ENCODE measurements at places on chromosomes 2 and 18.

DNA sequence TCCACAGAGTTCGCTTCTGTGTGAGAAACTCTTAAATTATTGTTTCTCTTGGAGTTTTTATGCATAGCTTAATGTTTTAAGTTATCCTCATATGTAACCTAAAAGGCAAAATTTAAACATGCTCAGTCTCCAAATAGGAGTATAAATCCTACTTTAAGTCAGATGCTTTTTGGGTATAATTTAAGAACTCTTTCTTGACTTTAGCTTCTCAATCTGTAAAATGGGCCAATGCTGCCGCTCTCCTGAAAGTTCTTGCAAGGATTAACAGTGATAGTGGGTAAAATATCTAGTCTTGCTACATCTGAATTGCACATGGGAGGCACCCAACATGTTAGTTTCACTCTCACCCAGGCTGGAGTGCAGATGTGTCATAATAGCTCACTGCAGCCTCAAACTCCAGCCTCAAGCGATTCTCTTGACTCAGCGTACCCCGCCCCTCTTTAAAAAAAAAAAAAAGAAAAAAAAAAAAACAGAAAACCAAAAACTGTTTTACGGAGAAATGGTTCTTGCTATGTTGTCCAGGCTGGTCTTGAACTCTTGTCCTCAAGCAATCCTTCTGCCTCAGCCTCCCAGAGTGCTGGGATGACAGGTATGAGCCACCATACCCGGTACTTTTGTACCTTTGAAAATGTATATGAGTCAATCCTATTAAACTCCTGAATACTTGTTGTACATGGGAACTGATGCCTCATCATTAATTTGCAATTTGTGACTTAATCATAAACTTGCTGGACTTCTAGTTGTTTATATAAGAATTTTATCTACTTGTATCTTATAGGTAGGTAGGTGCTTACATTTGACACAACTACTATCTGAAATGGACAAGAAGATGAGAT, 1.8 kb downstream of the FBXO48 start:
- DNase-seq: no peak

- DNase-seq: no peak
Measured at GRCh38 chr2:196153480-196153879, 17.9 kb downstream of the STK17B start.

GRCh38 chr2:430291-431040, 142.6 kb upstream of the ALKAL2 start:
- no peak for DNase-seq

GRCh38 chr2:39368846-39369245, 68.2 kb downstream of the MAP4K3 start:
- no peak for DNase-seq

DNA sequence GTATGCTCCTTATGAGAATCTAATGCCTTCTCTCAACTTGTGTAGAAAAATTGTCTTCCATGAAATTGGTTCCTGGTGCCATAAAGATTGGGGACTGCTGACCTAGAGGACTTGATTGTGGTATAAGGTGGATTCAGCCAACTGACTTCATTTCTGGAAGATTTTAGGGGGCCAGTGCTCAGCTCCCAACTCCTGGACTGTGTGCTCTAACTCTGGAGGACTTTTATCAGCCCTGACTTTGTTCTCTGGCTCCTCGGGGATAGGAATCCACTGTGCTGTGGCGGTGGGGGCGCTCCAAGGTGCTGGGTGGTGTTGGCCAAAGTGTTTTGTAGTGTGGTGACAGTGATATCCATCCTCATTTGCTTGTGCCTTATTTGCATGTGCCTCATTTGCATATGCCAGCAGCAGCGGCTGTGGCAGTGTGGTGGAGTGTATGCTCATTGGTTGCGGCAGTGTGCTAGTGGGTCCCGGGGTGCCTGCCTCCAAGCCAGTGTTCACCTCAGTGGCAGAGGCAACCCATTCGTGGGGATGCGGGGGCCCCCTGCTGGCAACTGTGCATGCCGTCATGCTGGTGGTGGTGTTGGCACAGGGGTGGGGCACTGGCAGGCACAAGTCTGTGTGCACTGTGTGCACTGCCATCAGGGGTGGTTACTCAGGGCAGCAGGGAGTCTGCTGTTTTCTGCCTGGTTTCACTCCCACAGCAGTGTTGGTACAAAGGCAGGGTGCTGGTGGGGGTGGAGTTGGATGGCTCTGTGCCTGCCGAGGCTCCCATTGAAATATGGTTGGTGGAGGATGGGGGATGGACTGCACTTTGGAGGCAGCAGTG, 19.6 kb downstream of the EHBP1 start:
- DNase-seq: no peak

DNA sequence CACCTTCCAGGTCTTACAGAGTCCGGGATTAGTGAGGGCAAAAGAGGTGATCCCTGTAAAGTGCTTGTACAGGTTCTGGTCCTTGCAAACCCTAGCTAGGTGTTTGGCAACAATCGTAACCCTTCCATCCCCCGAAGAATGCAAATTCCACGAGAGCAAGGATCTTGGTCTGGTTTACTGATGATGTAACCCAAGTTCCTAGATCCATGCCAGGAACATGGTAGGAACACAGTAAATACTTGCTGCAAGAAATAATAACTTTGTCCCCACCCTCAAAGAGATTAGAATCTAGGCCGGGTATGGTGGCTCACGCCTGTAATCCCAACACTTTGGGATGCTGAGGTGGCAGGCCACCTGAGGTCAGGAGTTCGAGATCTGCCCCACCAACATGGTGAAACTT, 6.8 kb upstream of the NEU2 start:
- no peak for DNase-seq

All from cerebellar nuclear complex (tissue), 1 donor.